SHP77 (cell line): ENCODE measurements at places on chromosomes 7 and 10.

GRCh38 chr10:66927971-66928770 lies 2.3 kb downstream of the LRRTM3 start:
- no peak for DNase-seq

DNA sequence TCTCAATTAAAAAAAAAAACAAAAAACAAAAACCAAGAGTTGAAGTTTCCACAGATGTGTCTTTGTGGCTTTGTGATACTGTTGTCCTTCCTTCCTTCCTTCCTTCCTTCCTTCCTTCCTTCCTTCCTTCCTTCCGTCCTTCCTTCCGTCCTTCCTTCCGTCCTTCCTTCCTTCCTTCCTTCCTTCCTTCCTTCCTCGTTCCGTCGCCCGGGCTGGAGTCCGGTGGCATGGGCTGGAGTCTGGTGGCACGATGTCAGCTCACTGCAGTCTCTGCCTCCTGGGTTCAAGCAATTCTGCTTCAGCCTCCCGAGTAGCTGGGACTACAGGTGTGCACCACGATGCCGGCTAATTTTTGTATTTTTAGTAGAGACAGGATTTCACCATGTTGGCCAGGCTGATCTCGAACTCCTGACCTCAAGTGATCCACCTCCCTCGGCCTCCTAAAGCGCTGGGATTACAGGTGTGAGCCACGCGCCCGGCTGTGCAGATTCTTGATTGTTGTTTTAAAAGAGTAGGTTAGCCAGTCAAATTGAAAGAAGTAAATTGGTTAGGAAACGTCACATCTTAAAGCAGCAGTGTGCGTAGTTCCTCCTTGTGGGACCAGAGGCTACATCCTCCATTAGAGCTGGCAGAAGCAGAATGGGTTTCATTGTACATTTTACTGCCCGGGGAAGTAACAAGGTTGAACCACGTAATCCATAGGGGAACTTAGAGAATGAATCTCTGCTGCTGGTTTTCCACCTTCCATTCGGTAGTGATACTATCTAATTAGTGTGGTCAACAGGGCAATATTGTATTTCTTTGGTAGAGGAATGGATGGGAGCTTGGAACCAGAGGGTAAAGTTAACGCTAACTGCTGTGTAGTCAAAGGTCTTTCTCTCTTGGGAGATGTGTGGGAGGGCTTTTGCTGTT lies 20.6 kb downstream of the DNAJB6 start:
- no peak for DNase-seq

DNA sequence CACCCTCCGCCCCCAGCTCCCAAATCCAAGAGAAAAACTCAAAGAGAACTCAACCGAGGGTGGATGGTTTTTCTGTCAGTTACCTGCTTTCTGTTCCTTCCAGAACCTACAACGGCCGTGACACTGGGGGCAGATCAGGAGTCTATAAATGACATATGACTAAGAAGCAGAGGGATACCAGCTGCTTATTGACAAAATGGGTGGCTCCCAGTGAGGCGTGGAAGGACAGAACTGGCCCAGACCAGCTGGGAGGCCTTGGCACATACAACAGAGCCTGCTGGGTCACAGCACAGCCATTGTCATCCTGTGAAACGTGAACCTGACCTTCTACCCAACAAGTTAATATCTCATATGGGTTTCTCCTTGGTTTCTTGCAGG lies 84.3 kb upstream of the ADRB1 start:
- peak; percentile 25 for DNase-seq

- DNase-seq, result no peak
Measured at GRCh38 chr10:131638880-131639278, 261.9 kb upstream of the PPP2R2D start.

DNA sequence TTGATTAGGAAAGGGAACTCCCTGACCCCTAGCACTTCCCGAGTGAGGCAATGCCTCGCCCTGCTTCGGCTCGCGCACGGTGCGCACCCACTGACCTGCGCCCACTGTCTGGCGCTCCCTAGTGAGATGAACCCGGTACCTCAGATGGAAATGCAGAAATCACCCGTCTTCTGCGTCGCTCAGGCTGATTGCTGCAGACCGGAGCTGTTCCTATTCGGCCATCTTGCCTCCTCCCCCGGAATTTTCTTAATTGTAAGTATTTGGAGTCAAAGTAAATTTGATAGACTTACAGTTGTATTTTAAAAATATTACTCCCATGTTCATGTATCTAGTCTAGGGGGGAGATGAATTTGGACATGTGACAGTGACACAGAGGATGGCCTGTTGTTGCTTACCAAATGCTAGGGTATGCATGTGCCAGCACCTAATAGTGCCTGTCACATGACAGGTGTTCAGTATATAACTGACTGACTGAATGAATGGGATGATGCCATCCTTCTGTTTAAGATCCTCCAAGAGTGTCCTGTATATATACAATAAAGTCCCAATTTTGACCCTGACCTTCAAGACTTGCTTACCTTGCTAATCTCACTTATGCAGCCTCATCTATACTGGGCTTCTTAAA lies 42.0 kb upstream of the ICA1 start:
- peak; percentile 76 for DNase-seq

DNA sequence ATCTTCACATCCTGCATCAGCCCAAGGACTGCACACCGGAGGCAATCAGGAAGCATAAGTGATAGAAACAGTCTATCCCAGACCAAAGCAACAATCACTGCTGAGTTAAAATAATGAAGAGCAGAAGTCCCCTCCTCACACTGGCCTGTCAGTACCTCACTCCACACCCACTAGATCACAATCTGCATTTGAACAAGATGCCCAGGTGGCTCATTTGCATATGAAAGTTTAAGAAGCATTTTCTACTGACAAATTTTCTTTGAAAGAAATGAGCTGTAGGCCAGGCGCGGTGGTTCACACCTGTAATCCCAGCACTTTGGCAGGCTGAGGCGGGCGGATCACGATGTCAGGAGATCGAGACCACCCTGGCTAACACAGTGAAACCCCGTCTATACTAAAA lies 77.4 kb downstream of the CUL2 start:
- no peak for DNase-seq

DNA sequence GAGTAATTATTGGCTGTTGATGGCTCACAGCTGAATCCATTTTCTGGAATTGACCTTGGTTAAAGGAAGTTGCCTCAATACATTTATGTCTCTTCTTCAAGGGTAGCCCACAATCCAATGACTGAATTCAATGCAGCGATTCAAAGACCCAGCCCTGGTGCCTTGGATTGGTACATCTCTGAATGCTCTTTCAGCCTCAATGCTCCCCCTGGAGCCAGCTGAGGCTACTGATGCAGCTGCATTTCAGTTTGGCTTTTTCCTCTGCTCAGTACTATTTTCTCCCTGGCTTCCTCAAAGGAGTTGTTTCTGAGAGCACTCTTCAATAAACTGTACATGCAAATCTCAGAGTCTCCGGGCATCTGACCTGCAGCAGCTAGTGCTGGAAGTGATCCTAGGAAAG lies 633 bp upstream of the EBLN1 start:
- DNase-seq, result no peak

GRCh38 chr7:24728503-24729364 lies 28.5 kb downstream of the GSDME start:
- DNase-seq, result no peak

DNA sequence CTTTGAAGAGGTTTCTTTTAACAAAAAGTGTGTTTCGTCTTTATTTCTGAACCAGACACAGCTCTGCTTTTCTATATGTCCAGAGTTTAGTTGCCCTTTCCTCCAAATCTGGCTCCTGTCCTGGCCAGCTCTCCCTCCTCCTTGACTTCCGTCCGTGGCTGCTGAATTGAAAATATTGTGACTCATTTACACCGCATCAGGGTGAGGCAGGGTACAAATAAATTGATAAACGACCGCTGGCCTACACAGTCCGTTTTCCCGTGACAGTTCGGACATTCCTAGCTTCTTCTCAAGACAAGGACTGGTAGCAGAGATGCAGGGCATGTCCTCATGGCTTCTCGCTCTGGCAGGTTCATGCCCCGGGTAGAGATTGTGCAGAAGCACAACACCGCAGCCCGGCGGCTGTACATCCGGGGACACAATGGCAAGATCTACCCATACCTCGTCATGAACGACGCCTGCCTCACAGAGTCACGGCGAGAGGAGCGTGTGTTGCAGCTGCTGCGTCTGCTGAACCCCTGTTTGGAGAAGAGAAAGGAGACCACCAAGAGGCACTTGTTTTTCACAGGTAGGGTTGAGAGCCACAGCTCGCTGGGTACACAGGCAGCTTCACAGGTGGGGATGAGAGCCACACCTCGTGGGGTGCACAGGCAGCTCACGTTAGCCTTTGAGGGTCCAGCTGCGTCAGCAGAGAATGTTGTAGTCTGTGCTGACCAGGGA lies 126.6 kb downstream of the TRRAP start:
- DNase-seq, result no peak

GRCh38 chr7:12524794-12525386 lies 45.6 kb upstream of the SCIN start:
- DNase-seq, result peak; percentile 70

GRCh38 chr7:99837649-99838361 lies 10.0 kb downstream of the CYP3A43 start:
- DNase-seq, result no peak

GRCh38 chr7:128879461-128879938 lies 16.8 kb downstream of the ATP6V1F start:
- DNase-seq, result no peak

GRCh38 chr7:149027055-149027454 lies 1.2 kb downstream of the PDIA4 start:
- DNase-seq, result no peak

DNA sequence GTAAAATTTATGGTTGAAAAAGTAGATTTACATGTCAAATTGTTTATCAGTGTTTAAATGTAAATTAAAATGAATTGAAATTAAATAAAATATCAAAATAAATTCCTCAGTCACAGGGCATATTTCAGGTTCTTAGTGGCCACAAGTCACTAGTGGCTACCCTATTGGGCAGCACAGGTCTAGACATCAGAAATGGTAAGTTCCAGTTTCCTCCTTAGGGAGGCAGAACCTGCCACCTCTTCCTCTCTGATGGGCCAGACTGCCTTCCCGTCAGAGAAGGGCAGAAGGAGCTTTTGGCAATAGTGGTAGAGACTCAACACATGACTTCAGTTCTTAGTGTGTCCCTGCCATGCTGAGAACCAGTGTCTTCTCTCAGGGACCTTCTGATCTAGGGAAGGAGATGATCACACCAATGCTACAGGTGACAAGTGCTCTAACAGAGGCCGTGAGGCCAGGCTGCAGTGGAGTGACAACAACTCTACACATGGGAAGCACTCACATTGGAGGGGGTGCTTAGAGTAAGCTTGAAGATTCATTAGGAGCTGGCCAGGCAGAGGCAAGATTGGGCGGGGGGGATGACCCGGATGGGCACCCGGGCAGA lies 14.4 kb upstream of the PCBD1 start:
- DNase-seq, result no peak

DNA sequence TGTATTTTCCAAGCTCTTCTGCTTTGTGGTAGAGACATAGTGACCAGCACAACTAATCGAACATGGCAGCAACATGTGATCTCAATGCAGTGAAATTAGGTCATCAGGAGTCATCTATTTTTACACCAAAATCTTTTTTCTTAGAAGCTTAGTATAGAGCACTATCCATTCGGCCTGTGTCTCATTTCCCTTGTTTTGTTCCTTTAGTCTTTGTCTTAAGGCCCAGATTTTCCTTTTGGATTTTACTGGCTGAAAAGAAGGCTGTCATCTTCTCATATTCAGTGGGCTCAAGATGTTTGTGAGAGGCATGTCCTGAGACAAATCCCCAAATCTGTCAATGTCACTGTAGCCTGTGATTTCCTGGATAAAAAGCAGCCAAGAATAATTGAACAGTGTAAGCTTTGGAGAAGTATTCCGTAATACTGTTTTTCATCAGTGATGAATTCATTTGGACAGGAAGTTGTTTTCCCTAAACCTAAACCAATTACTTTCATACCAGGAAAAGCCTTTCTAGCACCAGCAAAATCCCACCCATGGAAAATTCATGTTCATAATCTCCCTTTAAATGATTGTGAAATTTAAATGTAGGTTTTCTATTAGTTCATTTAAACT lies 55.2 kb downstream of the MAGI2 start:
- DNase-seq, result no peak

GRCh38 chr10:31479752-31480151 lies 160.7 kb downstream of the ZEB1 start:
- DNase-seq, result no peak

DNA sequence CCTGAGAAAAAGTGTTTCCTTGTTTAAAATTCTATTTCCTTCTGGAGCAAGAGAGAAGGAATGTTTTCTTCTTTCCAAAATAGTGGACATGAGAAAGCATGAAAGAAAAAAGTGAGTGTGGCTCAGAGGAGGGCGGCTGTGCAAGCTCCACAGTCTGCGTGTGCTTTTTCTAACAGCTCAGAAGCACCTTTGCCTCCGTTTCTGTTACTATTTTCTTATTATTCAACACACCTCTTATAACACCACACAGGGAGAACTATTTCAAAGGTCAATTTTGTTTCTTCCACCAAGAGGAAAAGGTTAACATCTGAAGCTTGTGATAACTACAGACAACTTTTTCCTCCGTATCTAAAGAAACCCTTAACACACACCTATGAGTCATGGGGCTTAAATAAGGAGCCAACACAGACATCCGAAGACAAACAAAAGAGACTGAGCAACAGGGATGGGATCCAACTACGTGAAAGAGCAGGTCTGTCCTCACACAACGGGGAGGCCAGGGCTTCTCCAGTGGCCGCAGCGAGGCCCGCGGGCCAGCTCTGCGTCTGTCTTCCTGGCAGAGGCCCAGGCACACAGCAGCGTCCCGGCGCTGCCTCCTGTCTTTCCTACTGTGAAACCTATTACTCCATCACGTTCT lies 36.2 kb upstream of the NCAPG2 start:
- no peak for DNase-seq

- DNase-seq, result no peak
Measured at GRCh38 chr7:27940341-27940740, 200.4 kb downstream of the TAX1BP1 start.

- DNase-seq, result no peak
Measured at GRCh38 chr7:26192485-26193087, 8.0 kb downstream of the HNRNPA2B1 start.

- DNase-seq, result no peak
Measured at GRCh38 chr7:44194069-44194468, 4.8 kb upstream of the GCK start.

DNA sequence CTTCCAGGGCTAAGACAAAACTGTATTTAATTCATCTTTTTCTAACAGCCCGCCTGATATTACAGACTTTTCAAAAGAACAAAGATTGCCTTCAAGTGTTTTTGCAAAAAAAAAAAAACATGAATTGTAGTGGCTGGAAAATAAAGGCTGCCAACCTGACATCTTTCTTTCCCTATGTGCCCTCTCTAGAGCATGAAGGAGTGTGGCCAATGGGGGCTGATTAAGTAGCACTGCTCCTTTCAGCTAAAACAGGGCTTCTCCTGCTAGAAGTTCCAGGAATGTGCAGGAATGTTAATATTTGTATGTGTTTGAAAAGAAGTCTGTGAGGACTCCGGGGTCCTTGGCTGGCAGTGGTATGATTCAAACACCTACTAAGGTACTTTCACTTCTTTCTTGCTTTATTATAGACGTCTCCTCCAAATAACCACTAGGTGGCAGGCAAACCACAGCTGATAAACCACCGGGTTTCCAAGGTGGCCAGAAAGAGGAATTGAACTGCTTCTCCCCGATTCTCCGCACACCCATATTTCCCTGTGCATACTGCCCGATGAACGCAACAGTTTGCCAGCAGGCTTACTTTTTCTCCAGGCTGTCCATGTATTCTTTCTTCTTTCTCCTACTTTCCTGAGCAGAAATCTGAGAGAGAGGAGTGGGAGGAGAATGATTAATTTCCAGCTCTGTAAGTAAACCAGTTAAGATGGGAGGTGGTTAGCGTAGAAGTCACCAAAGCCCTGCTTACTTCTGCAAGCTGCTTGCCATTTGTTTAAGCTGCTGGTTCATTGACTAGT lies 56.8 kb upstream of the DGKI start:
- DNase-seq, result peak; percentile 62
